DMS153 (cell line): ENCODE measurements at places on chromosomes 7 and 10.

DNA sequence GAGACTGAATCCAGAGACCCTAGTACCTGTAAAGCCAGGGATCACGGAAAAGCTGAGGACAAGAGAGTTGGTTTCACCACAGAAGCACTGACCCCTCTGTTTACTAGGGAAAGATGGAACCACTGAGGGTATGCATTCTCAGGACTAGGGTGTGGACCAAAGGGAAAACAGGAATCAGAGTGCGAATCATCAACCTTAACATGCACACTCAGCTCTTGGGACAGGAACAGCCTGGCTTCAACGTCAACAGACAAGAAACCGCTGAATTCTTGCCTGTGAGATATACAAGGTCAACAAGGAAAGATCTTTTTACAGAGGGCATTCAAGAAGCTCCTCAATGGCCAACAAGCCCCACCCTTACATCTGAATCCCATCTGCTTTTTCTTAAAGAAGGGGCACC lies 14.9 kb downstream of the TNRC18 start:
- no peak for DNase-seq

DNA sequence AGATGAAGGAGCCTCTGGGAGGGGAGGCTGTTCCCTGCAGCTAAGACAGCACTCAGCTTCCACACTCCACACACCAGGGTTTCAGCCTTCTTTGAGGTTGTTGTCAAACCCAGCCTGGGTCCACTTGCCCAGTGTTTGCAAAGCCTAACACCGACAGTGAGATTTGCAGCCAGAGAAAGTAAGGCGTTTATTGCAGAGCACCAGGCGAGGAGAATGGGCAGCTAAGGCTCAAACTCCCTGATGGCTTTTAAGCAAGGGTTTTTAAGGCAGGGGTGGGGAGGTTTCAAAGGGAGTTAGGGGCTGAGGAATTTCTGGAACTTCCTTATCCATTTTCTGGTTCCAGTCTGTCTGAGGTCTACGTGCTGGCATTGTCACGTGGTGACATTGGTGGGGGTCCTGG lies 4.7 kb upstream of the ZNF775 start:
- DNase-seq, result no peak

- no peak for DNase-seq
These were observed 19.8 kb downstream of the YME1L1 start for GRCh38 chr10:27134371-27134770.

- DNase-seq, result peak; percentile 92
These were observed 181.3 kb downstream of the CHN2 start for GRCh38 chr7:29375641-29376562.

DNA sequence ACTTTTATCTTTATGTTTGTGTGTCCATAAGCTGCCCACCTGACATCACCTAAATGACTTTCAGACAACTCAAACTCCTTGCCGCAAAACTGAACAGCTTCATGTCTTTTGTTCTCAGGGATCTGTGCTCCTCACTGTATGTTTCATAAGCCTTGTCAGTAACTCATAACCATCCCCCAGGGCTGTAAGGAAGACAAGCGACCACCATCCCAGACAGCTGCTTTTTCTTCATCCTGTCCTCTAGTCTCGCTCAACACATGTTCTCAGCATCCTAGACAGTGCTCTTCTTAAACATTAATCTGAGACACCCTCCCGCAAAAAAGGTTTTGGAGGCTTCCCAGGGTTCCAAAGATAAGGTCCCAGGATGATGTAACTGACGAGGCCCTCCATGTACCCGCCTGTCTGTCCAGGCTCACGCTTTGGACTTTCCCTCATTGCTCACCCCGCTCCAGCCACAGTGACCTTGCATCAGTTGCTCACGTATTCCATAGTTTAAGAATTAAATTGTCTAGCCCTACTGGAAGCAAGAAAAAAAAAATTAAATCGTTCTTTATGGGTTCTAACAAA lies 69.8 kb downstream of the MAP3K8 start:
- no peak for DNase-seq

DNA sequence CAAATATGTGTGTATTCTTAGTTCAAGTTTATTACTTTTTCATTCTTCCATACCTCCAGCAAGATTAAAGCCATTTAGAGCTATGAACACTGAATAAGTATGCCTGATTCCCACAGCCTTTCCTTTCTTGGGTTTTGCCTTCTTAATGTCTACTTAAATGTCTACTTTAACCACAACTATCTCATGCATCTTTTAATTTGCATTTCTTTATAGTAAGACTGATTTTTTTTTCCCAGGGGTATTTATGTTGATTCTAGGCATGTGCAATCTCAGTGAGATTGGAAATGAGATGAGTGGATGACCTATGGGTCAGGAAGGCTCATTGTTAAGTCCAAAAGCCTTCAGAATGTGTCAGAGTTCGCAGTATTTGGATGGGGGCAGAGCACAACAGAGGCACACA lies 3.6 kb downstream of the PCBD1 start:
- DNase-seq, result no peak
